ENCODE measurements at places on chromosomes 1 and 21. TPM values are rescaled to one million over a fixed set of nuclear protein-coding genes. Genes with fewer than 3 reads are reported as not detected.

GLIS1 gene
- polyA plus RNA-seq: 0.44 TPM

OR2T35 gene
- not detected for polyA plus RNA-seq

SPRR2D gene
- polyA plus RNA-seq: not detected

GNAT2 gene
- not detected for polyA plus RNA-seq

PDZK1 gene
- not detected for polyA plus RNA-seq

BCL2L15 gene
- polyA plus RNA-seq: not detected

RAD54L gene
- 15.8 TPM for polyA plus RNA-seq

FAM229A gene
- polyA plus RNA-seq: 3.0 TPM

All from brain (organoid and tissue), 16 donors.